Esophagus muscularis mucosa (tissue), 4 donors: ENCODE measurements at places on chromosomes 5 and 9.
A peak's percentile ranks its signal among the peaks of the same experiment; 100 is the strongest.

DNA sequence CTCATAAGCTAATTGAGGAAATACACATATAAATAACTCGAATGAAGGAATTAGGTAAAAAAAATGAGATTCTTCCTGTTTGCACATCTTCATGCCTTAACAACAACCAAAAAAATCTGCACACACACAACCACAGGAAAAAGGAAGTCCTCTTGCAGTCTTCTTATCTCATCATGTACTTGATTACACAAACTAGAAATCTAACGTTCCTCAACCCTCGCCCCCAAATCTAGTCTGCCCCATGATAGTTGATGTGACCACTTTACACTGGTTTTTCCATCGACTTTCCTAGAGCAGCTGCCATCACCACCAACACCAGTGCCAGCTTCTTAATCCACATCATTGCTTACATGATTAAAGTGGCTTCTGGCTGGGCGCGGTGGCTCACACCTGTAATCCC is 31.2 kb upstream of the RNU6ATAC start:
- no peak for DNase-seq

DNA sequence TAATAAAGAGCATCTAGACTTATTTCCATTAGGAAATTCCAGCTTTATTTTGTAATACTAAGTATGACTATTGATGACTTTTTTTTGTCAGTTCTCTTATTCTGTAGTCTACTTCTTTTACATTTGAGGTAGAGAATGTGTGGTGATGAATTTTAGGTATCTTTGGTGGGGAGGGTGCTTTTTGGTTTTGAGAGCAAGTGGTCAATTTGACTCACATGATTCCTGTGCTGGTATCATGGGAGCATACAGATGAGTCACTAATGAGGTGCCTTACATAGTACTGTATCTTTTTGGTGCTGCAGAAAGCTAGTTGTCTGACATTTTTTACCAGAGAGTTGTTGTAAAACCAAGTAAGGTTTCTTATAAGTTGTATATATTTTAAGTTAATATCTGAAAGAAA is 35.3 kb downstream of the ERBIN start:
- no peak for DNase-seq

DNA sequence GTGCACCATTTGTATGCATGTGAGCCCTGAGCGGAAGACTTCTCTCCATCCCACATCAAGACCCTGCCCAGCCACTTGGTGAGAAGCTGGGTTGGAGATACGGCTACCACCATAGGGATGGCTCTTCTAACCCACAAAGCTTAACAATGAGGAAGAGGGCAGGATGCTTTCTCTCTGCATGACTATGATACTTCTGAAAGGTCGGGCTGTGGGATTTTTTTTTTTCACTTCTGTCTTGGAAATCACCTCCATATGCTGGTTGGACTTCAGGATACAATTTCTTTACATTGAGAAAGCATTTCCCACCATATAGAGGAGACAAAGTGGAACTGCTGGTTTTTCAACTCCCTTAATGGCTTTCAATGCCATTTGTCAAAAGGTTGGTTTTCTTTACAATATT is 30.5 kb downstream of the ZNF366 start:
- no peak for DNase-seq

DNA sequence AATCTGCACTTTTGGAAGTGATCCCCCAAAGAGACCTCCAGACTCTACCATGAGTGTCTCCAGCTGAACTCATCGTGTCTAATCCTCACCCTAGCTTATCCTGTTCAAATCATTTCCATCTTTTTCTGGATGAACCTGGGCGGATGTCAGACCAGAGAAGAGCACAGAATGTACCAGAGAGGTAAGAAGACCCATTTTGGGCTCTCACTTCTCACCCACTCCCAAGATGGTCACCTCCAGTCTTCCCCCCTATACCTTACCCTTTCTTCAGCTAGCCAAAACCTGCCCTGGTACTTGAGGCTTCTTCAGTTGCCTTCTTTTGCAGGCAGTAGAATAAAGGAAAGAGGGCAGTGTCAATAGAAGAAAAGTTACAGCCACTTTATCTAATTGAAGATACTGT is 27.9 kb upstream of the ANXA2R start:
- DNase-seq, result peak; percentile 39

GRCh38 chr5:140827704-140828361 is at the start of gene PCDHA6:
PCDHA6 (plus strand) TSS chr5:140827960; CDS start chr5:140828092, 132 bp downstream.
- DNase-seq, result no peak

DNA sequence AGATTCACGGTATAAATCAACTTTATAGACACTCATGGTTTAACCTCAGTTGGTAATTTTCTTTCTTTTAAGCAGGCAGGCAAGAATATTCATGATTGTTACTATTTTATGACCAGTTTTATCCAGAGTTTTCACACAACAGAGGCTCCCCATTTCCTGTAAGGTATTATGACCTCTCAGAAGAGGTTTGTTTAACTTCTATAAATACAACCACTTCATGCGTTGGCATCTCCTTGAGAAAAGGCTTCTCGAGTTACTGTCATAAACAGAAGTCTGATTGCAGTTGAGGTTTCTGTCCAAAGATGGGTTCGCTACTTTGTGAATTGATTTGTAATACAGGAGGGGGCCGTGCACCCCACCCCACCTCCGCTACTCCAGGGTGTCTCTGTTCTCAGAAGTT is 55.3 kb downstream of the ENTREP1 start:
- peak; percentile 50 for DNase-seq

DNA sequence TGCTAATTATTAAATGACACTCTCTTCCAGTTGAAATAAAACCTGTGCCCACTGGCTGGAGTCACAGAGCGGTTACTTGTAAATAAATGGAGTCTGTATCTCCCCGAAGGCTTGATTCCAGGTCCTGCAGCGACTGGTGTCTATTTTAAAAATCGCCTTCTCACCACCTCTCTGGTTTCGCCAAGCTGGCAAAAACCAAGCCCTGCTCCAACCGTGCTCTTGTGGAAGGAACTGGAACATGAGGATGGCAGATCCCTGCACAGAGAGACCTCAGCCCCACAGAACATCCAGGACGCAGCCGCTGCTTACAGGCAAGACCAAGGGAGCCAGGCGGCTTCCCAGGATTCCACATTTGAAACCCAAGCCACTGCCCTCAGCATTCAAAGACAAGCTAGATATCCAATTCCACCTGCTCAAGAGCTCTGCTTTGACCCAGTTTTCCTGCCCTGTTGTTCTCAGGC is 15.0 kb downstream of the SEMA4D start:
- no peak for DNase-seq

DNA sequence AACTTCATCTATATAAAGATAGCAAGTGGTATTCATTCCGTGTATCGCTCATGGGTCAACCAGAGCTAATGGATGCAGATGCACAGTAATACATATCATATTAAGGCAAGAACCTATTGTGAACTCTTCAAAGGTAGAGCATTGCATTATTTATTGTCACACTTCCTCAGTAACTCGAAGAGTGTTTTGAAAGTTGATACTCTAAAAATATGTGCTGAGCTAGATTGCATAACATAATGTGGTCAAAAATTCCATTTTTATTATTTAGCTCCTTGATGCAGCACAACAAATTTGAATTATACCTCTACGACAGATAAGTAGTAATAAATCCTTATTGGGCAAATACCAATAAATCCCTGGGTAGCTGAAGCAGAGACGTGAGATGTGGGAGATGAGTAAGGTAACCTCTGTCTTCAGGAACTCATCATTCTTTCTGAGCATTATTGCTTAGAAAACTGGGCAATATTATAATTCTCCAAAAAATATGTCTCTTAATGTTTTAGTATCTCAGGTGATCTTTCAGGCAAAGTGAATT is 70.3 kb downstream of the CDH18 start:
- no peak for DNase-seq

- no peak for DNase-seq
Measured at GRCh38 chr5:171312129-171312974, 3.3 kb downstream of the TLX3 start.

GRCh38 chr5:71841107-71841506 is 122.0 kb downstream of the CARTPT start:
- no peak for DNase-seq

- DNase-seq, result no peak
Measured at GRCh38 chr5:86861512-86861911, 243.8 kb downstream of the COX7C start.

DNA sequence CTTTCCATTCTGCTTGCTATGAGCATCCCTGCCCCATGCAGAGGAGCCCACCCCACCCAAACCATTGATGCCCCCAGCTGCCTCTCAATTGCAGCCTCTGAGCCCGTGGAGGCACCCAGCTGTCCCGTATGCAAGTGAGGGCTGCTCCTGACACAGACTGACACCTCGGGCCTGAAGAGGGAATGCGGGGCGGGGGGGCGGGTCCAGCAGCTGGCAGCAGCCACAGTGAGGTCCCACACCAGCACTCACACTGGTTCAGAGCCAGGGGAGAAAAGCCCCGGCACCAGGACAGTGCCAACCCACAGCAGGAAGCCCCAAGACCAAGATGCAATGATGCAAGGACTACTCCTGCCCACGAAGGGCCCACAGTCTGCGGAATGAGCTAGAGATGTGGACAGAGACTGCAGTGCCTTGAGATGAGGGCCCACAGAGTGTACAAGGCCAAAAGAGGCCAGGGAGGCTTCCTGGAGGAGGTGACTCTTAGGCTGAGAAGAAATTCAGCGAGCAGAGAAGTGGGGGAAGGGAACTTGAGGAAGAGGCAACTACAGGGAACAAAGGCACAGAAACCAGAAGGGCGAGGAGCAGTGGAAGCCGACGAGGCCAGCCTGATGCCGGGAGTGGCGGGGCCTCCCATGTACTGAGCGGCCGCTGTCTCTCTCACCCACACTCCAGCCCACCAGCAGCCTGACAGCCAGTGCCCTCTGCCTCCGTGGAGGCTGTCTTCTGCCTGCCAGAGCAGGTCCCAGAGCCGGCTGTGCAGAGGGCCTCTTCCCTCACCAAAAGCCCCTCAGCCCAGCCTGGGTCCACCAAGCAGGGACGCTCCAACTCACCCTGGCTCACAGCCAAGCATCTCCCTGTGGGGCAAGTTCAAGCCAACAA is 9.2 kb downstream of the EEIG1 start:
- DNase-seq, result no peak

DNA sequence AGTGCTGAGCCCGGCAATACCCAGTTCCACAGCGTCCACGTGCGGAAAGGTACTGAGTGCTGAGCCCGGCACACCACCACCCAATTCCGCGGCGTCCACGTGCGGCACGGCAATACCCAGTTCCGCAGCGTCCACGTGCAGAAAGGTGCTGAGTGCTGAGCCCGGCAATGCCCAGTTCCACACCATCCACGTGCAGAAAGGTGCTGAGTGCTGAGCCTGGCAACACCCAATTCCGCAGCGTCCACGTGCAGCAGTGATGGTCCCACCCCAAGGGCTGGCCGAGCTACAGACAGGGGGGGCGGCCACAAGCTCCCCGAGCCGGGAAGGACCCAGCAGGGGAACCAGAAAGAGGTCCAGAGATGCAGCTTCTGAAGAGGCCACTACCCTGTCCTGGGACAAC is 20.2 kb downstream of the SLC12A7 start:
- no peak for DNase-seq

GRCh38 chr5:165407352-165407751 is 1901.9 kb downstream of the MAT2B start:
- DNase-seq, result no peak

DNA sequence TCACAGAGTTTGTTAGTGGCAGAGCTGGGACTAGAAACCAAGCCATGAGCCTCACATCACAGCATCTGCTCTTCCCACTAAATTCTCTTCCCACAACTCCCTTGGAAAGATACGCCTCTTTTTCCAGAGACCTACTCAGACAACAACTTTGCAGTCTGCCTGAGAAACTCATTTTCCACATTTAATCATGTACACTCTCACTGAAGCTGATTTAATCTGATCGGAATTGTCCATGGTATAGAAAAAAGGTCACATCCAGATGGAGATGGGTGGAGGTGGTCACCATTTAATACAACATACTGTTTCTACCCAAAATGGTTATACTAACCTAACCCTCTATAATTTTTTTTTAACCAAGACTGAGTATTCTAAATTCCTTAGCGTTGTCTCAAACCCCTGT is 366.2 kb downstream of the ENC1 start:
- DNase-seq, result no peak

DNA sequence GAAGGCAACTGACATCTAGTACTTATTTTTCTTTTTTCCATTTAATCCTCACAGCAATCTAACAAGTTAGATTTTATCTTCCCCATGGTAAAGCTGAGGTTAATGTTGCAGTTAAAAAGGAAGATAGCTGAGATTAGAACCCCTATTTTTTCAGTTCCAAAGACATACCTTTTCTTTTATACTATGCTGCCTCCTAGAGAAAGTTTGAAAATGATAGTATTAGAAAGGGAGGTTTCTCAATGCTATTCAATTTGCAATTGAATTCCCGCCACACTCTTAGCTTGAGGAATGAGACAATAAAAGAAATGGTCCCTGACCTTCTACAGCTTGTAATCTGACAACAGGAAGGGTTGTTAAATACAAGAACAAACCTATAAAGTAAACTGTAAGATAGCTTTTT is 195.9 kb upstream of the TRIM32 start:
- no peak for DNase-seq

- DNase-seq, result no peak
Measured at GRCh38 chr9:13165956-13166355, 113.5 kb downstream of the MPDZ start.

GRCh38 chr9:71685394-71685793 is 82.9 kb downstream of the CEMIP2 start:
- no peak for DNase-seq

DNA sequence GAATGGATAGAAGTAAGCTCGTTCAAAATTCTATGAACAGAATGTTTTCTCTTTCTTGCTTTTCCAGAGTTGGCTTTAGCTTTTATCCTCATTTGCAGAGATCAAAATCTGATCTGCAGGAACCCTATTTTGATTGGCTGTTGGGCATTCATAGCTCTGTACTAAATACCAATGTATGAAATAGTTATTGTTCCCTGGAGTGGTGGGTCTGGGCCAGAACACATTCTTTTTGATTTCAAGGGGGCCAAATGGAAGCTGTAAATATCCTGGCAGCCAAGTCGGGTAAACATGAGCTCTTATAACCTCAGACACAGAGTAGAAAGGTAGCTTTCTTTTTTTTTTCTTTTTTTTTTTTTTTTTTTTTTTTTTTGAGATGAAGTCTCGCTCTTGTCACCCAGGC is 241.5 kb downstream of the PDZD2 start:
- no peak for DNase-seq

- no peak for DNase-seq
Measured at GRCh38 chr9:76431601-76432000, 27.4 kb upstream of the GCNT1 start.

- DNase-seq, result no peak
Measured at GRCh38 chr9:21961569-21961968, 32.6 kb downstream of the CDKN2A start.

- no peak for DNase-seq
Measured at GRCh38 chr5:37272511-37272910, 23.3 kb upstream of the CPLANE1 start.

- DNase-seq, result no peak
Measured at GRCh38 chr5:130549884-130550561, 615.0 kb downstream of the HINT1 start.

DNA sequence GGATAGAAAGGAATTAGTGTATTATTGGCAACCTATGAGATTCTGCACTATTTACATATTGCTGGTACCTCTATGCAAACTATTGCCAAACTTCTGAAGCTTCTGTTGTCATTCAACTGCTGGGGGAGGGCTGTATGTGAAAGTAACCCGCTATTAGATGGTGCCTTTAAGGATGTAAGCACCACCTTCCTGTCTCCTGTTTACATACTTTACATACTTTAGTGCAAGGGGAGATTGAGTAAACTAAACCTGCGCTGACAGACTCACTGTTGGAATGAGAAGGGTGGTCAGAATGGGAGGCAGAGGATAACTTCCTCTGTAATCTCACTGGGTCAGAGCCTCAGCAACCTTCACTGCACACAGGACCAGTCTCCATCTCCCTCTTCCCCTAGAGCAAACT is 123.8 kb downstream of the NR3C1 start:
- DNase-seq, result no peak
